ENCODE measurements at places on chromosomes 12 and 14. TPM values are rescaled to one million over a fixed set of nuclear protein-coding genes. Genes with fewer than 3 reads are reported as not detected.

- peak; percentile 37 for DNase-seq
Measured at GRCh38 chr12:59087077-59087673, 166.9 kb upstream of the LRIG3 start.

DNA sequence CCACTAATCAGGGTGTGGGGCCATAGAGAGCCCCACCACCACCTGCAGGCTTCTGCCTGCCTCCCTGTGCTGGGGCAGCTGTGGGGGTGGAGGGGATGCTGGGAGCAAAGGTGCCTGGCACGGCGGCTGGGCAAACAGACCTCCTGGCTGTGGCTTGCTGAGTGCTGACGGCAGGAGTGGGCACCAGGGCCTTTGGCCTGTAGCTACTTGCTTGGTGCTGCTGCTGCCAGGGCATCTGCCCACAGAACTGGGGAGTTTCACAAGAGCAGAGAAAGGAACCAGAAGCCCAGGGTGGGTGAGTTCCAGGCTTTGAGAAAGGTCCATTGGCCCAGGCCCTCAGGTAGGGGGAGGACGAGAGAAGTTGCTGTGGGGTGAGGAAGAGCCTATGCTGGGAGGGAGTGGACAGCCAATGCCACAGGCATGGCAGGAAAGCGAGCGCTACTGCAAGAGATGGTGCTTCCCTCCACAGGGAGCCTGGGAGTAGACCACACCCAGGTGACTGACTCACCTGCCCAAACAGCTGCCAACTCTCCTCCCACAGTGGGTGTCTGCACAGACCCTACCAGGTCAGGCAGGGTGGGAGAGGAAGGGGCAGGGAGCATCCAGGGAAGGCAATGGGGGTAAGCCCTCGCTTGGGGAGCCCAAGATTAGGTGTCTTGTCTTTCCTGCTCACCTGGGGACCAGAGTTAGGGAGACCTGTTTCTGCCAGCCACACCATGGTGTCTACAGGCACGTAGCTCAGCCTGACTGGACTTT lies 39.0 kb upstream of the HDAC7 start:
- no peak for DNase-seq

GRCh38 chr12:19129486-19130223 lies at the start of gene PLEKHA5:
TSS of gene PLEKHA5 (plus strand) at chr12:19129733. CDS start at chr12:19129800, 67 bp downstream.
- peak; percentile 70 for DNase-seq

- no peak for DNase-seq
Measured at GRCh38 chr12:66623455-66623854, 55.4 kb downstream of the GRIP1 start.

DNA sequence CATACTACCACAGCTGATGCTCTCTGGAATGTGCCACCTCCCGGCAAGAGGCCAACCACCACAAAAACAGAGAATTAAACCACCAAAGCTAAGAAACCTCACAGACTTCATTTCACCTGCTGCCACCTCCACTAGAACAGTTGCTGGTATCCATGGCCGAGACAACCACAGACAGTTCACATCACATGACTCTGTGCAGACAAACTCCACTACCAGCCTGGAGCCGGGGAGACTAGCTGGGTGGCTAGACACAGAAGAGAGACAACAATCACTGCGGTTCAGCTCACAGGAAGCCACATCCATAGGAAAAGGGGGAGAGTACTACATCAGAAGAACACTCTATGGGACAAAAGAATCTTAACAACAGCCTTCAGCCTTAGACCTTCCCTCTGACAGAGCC lies 78.2 kb downstream of the RALGAPA1 start:
- no peak for DNase-seq

DNA sequence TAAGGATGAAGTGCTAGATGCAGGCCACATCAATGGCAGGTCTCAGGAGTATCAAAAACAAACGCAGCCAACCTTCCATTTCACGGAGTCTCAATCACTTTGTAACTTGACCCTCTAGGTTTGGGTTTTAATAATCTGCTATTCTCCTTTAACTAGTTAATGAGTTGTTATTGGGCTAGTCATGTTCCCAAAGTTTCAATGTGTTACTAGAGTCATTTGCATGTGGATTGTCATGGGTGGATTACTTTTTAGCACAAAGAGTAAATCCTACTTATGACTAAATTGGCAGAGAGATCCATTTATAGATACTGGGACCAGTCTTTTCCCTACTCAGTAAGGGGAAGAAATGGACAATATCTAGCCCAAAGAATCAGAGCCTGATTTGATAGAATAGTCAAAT lies 151.0 kb downstream of the BCAT1 start:
- no peak for DNase-seq

- no peak for DNase-seq
Measured at GRCh38 chr14:25396128-25396527, 346.2 kb upstream of the STXBP6 start.

GRCh38 chr12:3046441-3047200 lies 30.6 kb upstream of the TSPAN9 start:
- peak; percentile 55 for DNase-seq

ASPG gene
- total RNA-seq: not detected

C12orf54 gene
- total RNA-seq: not detected

Data from fibroblast of villous mesenchyme (primary cell).